Stimulated activated CD4-positive, alpha-beta T cell treated with anti-CD3 and anti-CD28 coated beads, Interleukin-2, amount 100 ng/mL, for 24 hours (primary cell): ENCODE measurements at places on chromosomes 4 and X.
A peak's percentile ranks its signal among the peaks of the same experiment; 100 is the strongest.

- DNase-seq, result no peak
Observed at GRCh38 chrX:95945528-95945927, 739.1 kb upstream of the DIAPH2 start.

- DNase-seq, result peak; percentile 51
Observed at GRCh38 chrX:48631376-48632090, 34.2 kb downstream of the WDR13 start.

- DNase-seq, result peak; percentile 64
Observed at GRCh38 chrX:38803588-38804431, 2.6 kb downstream of the MID1IP1 start.

- no peak for DNase-seq
Observed at GRCh38 chr4:114056599-114056998, 77.2 kb upstream of the ARSJ start.
